ENCODE measurements at places on chromosomes 5 and 9.

GRCh38 chr9:121558473-121558872 lies 58.8 kb upstream of the GGTA1 start:
- no peak for DNase-seq

- no peak for DNase-seq
Observed at GRCh38 chr5:71652803-71653543, 65.8 kb downstream of the MCCC2 start.

- no peak for DNase-seq
Observed at GRCh38 chr9:34927061-34927460, 31.0 kb upstream of the PHF24 start.

DNA sequence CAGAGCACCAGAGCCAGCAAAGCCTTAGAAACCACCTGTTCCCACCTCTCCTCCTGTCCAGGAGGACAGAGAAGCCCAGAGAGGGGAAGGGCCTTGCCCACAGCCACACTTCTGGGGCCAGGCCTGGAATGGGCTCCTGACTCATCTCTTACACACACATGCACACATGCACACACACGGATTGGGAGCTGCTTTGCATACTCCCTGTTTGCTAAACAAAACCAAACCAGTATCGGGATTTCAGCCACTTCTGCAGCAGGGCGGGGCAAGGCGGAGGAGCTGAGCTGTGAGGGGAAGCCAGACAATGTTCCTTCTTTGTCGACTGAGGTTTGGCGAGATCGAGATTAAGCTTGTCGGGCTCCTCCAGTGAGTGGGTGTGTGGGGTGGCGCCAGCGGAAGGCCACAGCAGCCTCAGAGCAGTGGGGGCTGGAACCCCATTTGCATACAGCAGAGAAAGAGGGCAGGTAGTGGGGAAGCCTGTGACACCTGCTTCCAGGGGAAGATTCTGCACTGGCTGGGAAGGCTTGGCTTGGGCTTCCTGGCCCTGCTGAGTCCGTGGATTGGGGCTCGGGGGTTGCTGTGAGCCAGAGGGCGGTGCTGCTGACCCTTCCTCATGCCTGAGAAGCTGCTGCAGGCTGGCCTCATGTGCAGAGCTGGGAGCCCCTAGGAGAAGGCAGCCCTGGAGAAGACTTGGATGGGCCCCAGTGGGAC lies 16.1 kb downstream of the GFI1B start:
- DNase-seq, result no peak

DNA sequence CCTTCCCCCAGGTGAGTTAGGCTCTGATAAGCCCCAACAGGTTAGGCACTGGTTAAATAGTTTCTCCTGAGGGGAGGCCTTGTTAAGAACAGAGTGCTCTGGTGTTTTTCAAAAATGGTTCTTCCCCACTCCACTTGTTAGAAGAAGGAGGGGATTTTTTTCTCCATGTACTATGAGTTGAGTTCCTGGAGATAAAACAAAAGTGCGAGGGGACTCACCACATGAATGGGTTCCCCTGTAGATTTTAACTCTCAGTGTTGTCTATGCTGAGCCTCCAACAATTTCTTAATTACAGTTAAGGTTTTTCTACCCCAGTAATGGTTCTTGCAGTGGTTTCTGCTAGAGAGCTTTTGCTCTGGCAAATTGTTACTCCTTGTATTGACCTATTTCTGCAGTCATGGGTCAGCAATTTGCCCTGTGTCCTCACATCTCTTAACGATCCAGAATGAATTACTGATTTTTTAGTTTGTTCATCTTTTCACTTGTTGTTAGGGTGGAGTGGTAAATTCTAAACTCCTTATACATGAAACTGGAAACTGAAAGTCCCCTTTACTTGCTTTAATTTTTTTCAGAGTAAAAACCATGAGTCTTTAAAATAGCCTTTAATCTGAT lies 44.4 kb downstream of the SCAMP1 start:
- no peak for DNase-seq

- no peak for DNase-seq
Observed at GRCh38 chr5:9924614-9925013, 294.5 kb upstream of the TAS2R1 start.

- no peak for DNase-seq
Observed at GRCh38 chr5:127072861-127073846, at the start of gene C5orf63. TSS of gene C5orf63 (minus strand) at chr5:127073502. CDS start at chr5:127058995, 14,507 bp downstream.

DNA sequence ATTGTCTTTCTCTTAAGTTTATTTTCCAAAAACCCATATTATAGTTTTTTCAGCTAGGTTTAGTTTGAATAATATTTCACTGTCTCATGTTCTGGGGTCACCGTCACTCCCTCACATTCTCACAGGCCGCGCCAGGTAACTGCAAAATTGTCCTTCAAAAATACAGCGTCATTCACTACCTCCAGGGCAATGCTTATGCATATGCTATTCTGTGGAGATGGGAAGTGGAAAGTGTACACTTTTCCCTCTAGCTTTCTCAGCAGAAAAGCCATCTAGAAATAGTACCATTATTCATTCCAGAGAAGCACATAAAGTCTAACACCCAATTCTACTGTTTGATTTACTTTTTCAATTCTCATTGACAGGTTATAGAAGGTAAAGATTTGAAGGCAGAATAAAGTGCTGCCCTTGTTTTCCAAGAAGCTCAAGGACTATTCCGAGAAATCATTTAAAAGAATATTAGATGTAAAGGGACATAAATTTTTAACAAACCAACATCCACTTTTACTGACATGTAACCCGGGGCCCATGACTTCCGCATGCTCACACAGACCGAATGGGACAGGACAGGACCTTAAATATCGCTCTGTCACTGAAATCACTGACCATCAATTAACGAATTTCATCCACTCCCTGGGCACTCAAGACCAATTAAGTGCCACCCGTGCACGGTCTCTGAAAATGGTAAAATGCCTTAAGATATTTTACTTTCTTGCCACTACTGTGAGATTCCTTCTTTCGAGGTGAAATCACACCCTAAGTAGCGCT lies 720 bp downstream of the NUDT12 start:
- no peak for DNase-seq

DNA sequence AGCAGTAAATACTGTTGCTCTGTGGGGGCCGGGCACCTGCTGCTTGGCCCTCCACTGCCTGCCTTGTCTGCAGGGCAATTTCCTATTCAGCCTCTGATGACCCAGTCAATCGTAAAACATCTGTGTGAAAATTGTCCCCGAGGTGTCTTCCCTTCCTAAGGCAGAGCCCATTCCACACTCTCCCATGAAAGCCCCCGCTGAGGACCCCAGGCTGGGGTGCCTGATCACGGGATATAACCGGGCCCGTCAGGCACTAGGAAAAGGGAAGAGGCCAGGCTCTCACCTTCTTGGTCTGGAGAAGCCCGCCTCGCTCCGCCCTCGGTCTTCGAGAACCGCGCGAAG lies 27.2 kb upstream of the SCGB3A1 start:
- DNase-seq, result no peak

DNA sequence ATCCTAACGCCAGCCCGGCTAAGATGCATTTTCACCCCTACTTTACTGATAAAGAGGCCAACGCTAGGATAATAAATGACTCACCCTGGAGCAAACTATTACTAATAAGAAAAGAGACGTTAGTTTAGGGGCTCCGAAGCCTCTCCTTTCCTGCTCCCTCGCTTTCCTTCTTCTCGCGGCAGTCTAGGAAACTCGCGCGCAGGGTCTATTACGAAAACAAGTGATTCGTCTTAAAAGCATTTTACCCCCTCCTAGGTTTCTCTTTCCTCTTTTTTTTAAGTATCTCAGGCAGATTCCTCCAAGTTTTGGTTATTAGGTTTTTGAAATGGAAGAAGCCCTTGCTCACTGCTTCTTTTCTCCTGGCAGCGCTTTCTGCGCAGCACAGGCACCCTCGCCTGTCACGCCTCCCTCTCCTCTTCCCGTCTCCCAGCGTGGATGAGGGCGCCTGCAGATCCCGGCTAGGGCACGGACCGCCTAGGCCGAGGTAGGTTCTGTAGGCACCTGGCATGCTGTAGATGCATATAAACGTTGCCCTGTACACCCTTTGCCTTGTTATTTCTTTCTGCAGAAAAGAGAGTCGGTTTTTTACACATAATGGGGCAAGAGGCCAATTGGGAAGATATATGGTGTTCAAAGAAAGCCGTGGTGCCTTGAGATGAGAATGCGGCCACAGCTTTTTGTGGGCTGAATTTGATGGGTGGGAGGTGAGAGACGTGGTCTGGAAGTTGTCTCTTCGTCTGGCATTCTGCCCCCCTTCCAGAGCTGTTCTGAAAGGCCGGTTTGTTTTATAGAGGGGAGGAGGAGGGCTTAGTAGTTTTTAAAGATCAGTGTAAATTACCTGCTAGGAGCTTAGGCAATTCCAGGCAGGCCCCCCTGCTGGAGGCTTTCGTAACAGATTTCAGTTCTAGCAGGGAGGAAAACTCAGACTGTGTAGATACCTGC lies 983 bp downstream of the GCNT1 start:
- peak; percentile 40 for DNase-seq

DNA sequence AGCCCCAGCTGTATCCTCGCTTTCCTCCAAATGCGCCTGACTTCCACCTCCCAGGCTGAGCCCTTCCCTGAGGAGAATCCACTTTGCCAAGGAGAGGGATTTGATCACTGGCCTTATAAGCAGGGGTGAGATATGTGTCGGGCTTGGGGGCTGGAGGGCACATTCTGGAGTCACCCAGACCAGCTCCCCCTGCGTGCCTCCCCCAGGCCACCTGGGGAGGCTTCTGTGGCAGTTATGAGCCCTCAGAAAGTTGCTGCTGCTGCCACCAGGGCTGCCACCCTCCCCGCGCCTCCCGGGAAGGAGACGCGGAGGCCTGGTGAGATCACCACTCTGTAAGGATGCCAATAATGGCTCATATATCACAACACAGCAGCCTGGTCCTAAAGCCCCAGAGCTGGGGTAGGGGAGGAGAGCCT lies 211.5 kb downstream of the PAPPA start:
- no peak for DNase-seq

GRCh38 chr9:36831381-36832161 lies 202.5 kb downstream of the PAX5 start:
- DNase-seq, result no peak

DNA sequence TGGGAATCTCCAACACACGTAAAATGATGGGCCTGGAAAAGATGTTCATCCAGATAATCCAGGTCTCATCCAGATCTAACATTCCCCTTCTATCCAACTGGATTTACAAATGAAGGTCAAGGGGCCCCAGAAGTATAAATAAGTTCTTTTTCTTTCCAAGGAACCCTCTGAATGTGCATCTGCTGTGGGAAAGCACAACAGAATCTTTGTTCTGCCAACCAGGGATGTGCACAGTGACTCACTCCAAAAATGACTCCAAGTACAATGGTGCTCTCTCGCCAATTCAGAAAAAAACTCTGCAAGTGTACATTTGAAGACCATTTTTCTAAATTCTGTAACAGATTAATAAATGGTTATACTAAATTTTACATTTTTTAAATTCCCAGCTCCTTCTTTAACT lies 12.4 kb downstream of the RAPGEF6 start:
- DNase-seq, result no peak

DNA sequence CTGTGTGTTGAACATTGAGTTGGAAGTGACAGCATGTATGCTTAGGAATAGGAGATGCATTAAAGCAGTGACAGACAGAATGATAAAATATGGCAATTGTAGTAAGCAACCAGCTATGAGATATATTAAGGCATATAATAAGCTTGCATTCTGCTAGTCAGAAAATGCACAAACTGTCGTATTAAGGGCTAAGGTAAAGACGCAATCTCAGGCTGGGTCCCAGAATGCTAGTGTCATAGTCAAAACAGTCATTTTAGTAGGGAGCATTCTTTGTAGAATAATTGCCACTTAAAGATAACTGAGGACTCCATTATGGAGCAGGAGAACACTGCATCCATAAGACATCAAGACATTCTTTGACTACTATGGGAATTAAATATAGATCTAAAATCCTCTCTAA lies 1369.7 kb upstream of the C9orf72 start:
- no peak for DNase-seq

DNA sequence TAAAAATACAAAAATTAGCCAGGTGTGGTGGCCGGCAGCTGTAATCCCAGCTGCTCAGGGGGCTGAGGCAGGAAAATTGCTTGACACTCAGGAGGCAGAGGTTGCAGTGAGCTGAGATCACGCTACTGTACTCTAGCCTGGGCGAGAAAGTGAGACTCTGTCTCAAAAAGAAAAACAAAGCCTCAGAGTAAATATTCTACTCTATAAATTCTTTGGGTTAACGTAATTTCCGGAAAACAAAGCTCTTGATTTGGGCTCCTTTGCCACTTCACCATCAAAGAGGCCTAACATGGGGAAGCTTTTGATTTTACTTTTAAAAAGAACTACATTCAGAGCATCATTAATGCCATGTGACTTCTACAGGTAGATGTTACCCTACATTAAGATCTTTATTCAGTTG lies 103.1 kb downstream of the SERINC5 start:
- DNase-seq, result no peak

GRCh38 chr5:50733741-50734140 lies 67.3 kb downstream of the PARP8 start:
- DNase-seq, result no peak

DNA sequence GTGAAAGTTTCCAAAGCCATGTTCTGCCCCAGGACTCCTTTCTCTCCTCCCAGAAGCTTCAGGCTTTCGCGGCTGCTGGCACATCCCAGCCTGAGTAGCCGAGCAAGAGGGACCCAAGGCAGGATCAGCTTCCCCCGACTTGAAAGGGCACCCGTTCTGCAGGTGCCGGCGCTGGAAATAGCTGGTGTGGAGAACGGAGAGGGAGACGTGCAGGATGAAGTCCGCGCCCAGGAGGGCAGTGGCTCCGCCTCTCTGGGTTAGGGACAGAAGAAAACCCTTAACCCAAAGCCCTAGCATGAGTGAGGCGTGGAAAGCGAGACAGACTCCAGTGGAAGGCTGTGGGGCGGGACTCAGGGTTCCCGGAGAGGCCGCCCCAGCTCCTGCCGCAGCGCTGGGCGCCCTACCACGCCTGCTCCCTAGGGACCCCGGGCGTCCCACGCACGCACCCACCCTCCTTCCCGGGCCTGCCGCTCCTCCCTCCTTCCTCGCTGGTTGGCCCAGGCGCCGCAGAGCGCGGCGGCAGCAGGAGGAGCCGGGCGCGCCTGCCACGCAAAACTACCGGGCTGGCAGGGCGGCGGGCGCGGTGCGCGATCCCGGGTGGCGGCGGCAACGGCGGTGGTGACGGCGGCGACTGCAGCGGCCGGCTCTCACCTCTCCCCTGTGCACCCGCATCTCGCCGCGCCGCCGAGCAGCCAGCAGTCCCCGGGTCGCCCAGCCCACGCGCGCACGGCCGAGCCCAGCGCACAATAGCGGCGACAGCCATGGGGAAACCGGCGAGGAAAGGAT lies at the start of gene SLC1A1:
Gene SLC1A1 (plus strand): TSS at position 550 of the 786 bp plus-strand sequence. CDS start 212 bp downstream, at position 762.
- DNase-seq, result no peak

DNA sequence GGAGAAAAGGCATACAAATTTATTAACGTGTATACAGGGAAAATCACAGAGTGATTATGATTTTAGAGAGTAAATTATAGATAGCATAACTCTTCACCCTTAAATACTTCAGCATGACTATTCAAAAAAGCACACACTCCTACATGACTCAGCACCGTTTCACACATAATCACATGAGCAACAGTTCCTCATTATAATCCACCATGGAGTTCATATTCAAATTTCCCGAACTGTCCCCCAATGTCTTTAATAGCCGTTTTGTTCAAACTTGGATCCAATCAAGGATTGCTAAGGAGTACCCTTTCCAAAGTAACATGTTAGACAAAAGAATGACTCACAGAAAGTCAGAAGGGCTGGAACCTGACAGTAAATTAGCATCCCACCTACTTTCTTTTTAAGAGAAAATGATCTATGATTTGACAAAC lies 32.1 kb downstream of the RAPGEF1 start:
- no peak for DNase-seq

Measured in cerebellar nuclear complex (tissue), 1 donor.